Ecto neural progenitor cell (in vitro differentiated cells): ENCODE measurements at places on chromosomes 1 and 21.

GRCh38 chr1:244992833-244993232, 128.5 kb upstream of the HNRNPU start:
- no peak for DNase-seq

DNA sequence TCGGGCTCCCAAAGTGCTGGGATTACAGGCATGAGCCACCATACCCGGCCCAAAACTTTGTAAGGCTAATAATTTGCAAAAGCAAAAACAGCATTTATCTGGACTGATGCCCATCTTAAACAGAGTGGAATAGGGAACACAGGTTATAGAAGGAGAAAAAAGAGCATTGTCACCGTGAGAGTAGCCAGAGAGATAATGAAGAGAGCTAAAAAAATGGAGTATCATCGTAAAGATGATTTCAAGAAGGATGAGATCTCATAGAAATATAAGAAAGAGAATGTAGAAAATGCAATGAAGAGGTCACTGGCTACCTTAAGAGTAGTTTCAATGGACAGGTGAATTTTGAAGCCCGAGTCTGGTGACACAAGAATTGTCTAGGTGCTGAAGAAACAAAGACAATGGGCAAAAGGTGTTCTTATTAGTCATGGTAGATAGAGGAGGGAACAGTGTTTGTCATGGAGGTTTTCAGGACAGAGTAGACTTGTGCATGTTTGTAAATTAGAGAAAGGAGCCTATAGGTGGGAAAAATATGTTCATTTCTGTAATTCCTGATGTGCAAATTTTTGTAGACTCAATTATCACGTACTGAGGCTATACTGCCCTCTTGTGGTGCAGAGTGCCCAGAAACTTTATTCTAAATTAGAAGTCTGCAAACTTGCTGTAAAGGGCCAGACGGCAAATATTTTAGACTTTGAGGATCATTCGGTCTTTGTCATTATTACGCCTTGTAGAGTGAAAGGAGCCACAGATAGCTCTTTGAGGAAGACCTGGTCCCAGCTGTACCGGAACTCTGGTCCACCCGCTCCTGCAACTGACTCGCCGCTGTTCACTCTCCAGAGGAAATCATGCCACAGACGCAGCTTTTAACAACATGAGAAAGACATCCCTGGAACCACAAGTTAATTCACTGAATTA, 8.1 kb upstream of the TMEM183A start:
- DNase-seq, result no peak

DNA sequence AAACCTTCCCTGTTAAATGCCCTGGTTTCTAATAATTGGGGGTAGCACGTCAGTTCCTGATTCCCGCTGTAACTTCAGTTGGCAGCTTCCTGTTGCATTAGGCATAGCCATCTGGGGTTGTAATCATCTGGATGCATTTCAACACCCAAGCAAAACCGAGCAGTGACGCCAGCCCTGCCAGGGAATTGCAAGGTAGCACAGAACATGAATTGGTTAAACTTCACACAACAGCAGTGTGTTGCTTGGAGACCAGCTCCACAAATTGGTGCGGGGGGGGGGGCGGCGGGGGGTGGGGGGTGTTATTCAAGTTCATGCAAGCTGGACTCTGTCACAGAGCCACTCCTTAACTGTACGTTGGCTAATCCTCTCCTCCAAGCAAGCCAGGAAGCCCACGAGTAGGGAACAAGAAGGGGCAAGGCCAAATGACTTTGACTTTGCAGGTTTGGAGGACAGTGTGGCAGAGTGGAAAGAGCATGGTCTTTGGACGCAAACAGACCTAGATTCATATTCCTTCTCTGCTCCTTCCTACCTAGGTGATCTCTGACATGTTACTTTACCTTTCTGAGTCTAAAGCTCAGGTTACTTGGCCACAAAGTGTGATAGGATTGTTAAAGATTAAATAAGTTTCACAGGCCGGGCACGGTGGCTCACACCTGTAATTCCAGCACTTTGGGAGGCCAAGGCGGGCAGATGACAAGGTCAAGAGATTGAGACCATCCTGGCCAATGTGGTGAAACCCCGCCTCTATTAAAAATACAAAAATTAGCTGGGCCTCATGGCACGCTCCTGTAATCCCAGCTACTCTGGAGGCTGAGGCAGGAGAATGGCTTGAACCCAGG, 4.7 kb downstream of the LAX1 start:
- no peak for DNase-seq

DNA sequence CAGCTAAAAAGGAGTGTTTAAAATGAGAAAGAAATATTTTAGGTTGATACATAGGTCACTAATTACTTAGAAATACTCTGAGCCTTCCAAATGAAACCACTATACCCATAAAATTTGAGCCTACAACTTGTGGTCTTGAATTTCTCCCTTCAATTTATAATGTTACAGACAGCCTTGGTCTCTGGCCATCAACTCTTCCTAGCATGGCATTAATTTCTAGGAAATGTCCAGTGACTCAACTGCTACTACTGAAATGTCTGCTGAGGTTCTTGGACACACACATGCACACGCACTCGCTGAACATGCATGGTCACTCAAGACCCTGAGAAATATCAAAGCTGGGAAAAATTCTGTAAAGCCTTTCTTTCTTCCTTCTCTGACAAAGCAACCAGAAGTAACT, 61.1 kb upstream of the SAMSN1 start:
- no peak for DNase-seq

- DNase-seq, result no peak
Measured at GRCh38 chr1:152374451-152374850, 14.6 kb upstream of the FLG2 start.

GRCh38 chr1:31771891-31772668, 7.9 kb upstream of the ADGRB2 start:
- no peak for DNase-seq

DNA sequence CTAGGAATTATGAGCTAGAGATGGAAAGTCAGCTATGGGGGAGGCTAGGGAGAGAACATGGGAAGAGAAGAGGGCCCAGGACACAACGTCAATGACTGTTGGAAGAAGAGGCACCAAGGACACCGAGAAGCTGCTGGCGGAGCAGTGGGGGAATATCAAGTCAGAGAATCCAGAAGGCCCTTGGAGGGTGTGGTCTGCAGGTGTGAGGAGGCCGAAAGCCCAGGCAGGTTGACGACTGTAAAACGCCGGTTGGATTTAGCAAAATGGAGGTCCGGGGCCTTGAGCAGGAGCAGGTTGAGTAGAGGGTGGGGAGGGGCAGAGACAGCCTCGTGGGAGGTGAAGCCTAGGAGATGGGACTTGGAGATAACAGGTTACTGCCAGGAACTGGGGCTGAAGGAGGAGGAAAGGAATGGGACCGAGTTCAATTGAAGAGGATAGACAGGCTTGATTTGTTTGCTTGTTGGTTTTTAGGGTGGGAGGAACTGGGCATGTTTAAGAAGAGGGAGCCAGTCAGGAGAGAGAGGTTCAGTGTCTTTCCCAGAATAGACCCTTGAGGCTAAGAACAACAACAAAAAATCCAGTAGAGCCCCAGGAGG, 35.1 kb downstream of the EDN2 start:
- DNase-seq, result no peak

DNA sequence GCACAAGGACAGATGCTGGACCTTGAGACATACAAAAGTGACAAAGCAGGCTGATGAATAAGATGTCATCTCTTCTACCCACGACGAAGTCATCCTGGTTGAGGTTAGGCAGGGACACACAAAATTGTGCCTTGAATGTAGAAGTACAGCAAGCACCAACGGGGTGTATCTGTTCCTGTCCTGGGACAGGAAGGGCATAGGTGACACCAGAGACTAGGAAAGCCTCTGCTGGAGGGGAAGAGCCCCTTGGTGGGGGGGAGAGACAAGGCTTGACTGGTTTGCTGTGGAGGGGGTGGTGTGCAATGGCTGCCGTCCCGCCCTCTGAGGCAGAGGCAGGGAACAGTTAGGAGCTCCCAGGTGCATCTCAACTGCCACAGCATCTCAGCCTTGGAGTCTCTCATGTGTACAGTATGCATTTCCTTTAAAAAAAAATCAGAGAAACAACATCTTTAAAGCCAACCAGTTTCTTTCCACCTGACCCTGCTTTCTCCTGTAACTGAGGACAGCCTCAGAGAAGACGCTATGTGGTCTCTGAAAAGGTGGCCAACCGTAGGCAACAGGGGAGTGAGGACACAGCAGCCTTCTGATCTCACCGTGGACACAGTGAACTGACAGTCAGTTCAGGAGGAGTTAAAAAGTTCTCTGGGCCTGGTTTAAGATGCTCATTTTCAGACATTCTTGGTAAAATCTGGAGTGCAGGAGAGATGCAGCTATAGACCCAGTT, 17.7 kb upstream of the GFI1 start:
- DNase-seq, result no peak

DNA sequence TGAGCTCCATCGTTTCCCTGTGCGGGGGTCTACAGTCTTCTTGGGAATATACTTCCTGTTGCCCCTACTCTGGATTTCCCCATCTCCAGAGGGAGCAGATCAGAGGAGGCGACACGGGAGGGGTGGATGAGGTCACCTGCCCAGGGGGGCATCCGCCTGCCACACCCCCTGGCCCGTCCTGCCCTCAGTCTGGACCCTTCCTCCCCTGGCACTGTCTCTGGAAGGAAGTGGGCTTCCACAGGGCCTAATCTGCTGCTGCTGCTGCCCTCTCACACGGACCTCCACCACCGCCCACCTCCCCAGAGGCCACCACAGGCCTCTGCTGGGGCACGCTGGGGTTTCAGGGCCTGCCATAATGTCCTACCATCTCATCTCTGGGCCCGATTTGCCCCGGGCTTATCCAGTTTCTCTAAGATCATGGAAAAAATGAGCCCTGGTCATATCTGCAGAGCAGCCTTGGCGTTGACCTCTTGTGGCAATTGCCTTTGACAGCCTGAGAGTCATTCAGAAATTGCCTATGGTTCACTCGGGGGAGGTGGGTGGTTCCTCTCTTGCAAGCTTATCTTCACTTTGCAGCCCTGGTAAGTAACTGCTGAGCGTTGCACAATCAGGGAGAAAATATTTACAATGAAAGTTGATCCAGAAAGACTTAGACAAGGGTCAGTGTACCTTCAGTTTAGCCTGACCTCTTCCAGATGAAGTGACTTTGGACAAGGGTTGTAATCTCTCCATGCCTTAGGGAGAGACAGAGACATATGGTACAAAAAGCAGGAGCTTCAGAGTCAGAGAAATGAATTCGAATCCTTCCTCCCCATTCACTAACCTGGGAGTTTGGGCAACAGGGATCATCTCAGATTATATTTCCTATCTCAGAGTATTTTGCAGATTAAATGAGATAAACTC, 252.4 kb downstream of the TOMM20 start:
- no peak for DNase-seq

DNA sequence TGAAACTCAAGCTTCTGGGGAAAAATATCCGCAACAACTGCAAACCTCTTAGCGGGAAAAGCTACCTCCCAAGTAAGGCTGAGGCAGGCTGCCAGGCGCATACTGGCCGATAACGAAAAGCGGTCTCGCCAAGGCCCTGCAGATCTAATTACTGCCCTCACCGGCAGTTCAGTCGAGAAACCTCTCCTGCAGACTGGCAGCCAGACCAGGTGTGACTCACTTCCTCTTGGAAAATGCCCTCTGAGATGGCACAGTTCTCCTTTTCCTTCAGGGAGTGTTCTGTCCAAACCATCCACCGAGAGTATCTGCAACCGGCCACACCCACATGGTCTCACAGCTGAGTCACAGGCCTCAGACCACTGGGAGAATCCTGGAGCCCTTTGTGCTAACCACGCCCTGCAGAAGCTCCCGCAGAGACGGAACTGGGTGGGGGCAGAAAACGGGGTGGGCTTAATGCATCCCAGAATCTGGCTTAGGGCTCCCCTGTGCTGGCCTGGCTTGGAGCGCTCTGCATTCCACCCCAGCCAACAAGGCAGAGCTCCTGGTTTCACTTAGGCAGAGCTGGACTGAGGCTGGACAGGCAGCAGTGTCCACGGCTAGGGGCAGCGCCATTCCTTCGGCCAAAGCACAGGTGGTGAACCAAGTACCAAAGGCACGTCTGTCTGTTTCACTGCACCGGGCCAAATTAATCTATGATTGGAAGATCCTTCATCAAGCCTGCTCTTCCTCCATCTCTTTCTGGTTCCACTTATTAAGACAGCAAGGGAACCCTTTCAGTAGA, 1.2 kb downstream of the S100A10 start:
- peak; percentile 62 for DNase-seq

DNA sequence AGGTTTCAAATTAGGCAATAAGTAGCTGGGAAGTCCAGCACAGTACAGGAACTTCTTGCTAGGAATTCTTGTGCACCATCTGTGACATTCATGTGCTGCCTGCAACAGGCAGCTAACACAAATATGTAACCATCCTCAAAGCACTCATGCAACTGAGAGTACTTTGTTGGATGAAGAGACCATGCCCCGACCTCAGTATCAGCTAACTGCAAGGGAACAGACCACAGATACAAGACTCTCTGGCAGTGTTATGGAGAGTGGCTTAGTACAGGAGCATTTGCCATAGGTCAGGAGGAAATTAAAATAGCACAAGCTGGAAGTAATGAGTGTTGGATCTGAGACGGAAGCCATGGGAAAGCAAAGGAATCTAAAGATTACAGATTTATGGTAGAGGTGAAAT, 123.6 kb downstream of the LRRC53 start:
- DNase-seq, result no peak

GRCh38 chr21:31993826-31994825, 121.3 kb downstream of the HUNK start:
- no peak for DNase-seq

DNA sequence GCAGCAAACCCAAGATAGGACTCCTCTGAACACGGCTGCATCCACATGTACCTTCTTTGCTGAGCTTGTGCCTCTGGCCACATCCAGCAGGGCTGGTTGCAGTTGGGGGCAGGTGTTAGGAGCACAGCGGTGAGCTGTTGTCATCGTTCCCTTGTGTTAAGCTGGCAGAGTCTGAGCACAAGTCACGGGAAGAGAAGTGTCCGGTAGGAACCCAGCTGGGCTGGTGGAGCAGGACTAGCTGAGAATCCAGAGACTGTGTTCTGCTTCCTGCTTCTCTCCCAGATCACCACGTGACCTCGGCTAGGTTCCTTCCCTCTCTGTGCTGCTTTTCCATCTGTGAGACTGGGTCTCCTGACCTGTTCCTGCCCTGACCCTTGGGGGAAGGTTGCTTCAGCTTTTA, 105.1 kb downstream of the PCBP3 start:
- DNase-seq, result no peak

DNA sequence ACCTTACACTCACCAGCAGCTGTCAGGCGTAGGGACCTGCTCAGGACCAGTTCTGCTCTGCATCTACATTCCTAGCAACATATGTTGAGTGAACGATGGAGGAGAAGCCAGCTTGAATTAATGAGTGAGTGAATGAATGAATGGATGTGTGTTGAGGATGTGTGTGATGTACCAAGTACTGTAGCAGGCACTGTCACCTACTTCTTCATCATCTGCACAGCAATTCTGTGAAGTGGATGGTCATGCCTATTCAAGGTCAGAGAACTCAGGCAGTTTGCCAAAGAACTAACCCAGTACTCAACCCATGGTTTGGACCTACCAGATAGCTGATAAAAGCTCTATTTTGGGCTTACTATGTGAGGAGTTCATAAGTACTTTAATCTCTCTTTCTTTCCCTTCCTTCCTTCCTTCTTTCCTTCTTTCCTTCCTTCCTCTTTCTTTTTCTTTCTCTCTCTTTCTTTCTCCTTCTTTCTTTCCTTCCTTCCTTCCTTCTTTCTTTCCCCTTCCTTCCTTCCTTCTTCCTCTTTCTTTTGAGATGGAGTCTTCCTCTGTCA, 56.9 kb downstream of the ATP1A1 start:
- DNase-seq, result no peak
